ENCODE measurements at places on chromosomes 7 and 10.

- DNase-seq = no peak
Observed at GRCh38 chr7:66630531-66630930, 1.9 kb downstream of the KCTD7 start.

DNA sequence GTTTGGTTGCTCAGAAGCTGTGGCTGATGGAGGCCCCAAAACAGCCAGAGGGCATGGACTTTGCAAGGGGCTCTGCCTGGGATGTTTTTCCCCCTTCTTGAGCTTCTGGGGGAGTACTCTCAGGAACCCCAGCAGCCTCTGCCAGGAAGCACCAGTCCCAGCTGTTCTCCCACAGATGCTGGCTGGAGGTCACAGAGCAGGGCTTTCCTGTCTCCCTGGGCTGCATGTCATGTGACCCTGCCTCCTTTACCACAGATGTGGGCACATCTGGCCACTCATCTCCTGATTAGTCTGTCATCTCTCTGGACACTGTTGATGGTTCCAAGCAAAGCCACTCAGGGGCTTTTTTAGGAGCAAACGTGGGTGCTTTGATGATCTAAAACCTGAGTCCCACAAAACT is 136.7 kb downstream of the NEURL1 start:
- DNase-seq = no peak

DNA sequence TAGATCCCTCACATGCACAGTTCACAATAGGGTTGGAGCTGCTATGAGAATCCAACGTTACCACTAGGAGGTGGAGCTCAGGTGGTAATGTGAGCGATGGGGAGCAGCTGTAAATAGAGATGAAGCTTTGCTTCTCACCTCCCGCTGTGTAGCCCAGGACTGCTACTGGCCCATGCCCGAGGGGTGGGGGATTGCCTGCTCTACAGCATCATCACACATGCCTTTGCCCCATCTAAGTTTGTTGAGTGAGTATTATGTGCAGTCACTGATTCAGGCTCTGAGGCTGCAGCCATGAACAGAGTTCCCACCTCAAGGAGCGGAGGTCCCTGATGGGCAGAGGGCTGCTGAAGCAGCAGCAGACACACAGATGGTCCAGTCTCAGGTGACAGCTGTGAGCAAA is 94.1 kb downstream of the CHST15 start:
- DNase-seq = no peak

GRCh38 chr7:142859829-142860228 is 5.0 kb downstream of the EPHB6 start:
- no peak for DNase-seq

DNA sequence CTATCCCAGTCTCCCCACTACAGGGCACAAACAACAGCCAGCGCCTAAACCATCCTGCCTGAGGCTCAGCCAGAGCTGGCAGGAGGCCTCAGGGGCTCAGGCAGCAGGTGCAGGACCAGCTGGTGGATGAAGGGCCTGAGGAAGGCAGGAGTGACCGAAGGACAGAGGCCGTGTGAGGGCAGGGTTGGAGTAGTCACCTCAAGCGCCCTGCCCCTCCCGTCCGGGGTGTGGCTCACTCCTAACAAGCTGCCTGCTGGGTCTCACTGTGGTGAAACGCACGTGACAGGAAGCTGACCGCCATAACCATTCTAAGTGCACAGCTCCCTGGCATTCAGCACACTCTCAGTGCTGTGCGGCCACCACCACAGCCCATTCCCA is 281.1 kb downstream of the ELFN1 start:
- DNase-seq = no peak

GRCh38 chr10:42972946-42973345 is 103.9 kb upstream of the RET start:
- DNase-seq = no peak

DNA sequence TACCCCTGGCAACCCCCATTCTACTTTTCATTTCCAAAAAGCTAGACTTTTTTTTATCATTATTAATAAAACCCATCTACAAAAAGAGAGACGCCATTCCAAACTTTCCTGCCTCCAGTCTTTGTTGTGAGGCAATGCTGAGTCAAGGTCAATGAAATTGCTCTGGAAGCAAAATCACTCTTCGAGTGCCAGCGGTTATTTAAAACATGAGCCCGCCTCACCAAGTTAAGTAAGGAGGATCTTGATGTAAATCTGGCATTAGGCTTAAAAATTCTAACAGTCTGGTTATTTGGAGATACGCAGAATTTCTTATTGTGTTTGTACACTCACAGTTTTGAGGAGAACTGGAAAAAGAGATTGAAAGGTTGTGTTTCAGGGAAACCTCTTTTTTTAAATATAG is 1196.3 kb downstream of the TYW1 start:
- no peak for DNase-seq

DNA sequence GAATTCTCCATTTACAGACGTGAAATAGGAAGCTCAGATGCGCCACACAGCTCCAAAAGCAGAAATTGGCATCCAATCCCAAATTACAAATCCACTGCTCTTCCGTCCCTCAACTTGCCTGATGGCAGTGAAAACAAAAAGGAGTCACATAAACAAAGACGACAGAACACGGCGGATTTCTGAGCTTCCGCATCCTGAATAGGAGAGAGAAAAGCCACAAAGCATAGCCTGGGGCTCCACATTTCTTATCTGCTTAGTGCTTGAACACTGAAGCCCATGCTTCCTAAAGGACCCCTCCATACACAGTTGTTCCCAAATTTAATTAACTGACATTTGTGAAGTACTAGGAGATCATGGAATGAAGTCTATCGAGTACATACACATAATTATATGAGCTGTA is 32.6 kb downstream of the BEND7 start:
- DNase-seq = no peak

- DNase-seq = no peak
Observed at GRCh38 chr7:29860186-29860585, 53.9 kb downstream of the WIPF3 start.

DNA sequence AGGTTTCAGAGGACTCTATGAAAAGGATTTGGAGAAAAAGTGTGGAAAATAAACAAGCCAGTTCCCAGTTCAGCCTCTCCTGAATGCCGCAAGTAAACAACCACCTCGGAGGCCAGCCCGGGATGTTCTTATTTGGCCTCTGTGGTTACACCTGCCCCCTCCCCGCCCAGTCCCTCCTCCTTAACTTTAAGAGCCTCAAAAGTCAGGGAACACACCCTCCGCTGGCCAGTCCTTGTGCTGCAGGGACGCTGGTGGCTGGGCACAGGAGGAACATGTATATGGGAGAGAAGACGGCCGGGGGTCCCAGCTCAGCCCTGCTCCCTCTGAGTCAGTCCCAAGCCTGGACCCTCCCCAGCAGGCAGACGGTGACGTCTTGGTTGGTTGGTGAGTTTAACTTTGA is 6.1 kb downstream of the CHST3 start:
- no peak for DNase-seq

GRCh38 chr10:24958091-24958720 is 5.8 kb upstream of the PRTFDC1 start:
- no peak for DNase-seq

GRCh38 chr10:114697061-114697598 is 39.1 kb upstream of the ABLIM1 start:
- peak; percentile 53 for DNase-seq

DNA sequence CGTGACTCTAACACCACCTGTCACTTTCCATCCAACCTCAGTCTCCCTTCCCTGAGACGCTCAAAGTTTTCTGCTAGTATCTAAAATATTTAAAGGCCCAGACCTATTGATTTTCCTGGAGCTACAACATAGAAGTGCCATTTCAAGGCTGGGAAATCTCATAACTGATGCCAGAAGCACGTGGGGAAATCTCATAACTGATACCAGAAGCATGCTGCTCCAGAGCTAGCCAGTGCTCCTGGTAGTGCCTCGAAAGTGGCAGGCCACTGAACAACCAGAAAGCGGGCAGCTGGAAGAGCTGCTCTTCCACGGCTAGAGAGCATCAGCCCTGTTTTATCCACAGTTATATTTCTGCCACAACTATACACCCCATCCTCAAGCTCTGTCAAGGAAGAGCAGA is 72.5 kb downstream of the CAV1 start:
- DNase-seq = no peak

DNA sequence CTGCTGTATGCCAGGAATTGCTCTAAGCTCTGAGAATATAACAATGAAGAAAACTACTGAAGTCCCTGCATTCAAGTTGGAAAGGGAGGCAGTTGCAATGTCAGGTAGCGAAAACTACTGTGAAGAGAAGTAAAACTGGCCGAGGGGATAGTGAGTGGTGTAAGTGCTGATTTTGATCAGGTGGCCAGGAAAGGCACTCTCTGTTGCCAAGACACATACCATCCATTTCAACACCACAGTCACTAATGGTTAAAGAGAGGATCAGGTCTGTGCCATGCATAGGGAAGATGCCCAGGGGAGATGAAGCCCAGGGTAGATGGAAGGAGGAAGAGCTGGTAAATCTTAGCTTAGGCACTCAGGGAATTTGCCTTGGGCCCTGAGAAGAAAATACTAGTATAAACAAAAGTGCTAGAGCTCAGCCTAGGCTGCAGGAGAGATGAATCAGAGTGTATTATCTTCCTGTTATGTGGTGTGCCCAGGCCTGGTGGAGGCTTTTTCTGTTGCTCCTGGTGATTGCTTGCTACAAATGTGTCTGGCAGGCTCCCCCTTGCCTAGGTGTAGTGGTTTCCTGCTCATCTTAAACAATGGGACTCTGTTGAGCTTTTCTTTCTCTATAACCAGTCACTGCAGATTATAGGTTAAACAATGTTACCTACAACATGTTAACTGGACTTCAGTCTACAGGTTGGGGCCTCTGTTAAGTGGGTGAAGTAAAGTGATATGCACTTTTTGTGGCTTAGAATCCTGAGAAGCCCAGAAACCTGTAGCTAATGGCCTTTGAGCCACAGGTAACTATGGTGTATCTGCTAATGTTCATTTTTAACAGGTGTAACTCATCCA is 125.5 kb downstream of the LRRC4 start:
- DNase-seq = no peak

DNA sequence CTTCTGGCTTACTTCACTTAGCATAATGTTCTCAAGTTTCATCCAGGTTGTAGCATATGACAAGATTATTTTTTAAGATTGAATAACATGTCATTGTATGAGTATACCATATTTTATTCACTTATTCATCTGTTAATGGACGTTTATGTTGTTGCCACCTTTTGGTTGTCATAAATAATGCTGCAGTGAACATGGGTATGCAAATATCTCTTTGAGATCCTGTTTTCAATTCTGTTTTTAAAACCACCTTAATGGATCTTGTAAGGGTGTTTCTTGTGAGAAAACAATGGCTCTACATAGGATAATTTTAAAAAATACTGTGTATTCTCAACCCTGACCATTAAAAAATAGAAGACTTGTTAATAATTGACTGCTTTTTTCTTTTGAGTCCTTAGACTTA is 290.7 kb upstream of the TMEM229A start:
- no peak for DNase-seq

GRCh38 chr10:130885021-130885655 is 426.4 kb downstream of the TCERG1L start:
- no peak for DNase-seq

DNA sequence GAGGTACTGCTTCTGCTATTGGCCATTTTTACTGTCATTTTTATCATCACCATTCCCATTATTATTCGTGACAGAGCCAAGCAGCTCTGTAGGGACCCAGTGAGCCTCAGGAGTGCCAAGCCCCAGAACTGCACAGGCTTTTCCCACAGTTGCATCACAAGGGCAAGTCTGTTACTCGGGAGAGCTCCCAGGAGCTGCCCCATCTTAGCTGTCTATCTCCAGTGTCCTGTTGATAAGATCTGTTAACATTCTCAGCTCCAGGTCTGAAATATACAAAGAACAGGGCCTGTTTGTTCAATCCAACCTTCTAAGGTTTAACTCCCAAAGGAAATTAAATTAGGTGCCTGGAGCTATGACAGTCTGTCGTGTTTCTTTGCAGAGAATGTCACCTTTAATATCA is 20.2 kb upstream of the TRIM8 start:
- DNase-seq = no peak

- DNase-seq = no peak
Observed at GRCh38 chr7:29315122-29315891, 120.7 kb downstream of the CHN2 start.

DNA sequence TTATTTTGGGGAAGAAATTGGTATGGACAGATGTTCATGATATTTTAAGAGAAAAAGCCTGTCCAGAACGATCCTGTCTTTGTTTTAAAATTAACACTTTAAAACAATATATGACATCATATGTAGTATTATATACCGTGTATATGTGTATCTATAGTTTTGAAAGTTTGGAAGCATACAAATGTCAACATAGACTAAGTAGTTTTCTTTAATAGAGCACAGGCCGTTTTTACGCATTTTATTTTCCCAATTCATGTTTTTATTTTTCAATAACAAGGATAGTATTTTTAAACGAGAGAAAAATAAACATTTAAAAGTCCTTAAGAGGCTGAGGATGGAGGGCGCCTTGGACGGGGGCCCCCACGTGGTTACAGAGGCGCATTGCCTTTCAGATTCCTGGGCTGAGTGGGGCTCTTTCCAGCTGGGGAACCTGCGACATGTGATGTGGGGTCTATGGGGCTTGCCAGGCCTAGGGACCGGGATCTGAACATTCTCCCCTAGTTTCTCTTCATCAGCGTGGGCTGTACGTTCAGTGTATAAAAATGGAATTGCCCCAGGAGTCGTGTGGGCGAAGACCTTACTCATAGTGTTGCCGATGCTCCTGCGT is 127.8 kb upstream of the ZNF746 start:
- no peak for DNase-seq

DNA sequence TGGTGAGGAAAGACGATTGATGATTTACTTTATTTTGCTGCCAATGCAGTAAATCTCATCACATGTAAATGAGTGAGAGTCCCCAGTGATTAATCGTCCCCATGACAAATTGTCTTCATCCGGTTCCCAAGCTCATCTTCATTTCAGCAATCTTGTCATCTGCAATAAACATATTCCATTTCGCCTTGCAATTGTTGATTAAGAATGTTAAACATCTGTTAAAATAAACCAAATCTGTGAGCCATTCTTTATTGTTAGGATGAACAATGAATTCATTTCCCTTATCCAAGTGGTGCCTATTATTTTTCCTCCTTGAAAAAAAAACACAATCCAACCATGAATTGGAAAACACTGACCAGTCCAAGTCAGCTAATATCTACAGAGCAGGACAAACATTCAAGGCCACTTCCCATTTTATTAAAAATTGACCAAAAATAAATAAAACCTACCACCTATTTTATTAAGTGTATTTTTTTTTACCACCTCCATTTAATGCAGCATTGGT is 36.5 kb downstream of the NPS start:
- no peak for DNase-seq

- DNase-seq = peak; percentile 23
Observed at GRCh38 chr10:3126741-3127346, 45.7 kb downstream of the PITRM1 start.

GRCh38 chr10:74988832-74989561 is 122.5 kb upstream of the SAMD8 start:
- DNase-seq = no peak

DNA sequence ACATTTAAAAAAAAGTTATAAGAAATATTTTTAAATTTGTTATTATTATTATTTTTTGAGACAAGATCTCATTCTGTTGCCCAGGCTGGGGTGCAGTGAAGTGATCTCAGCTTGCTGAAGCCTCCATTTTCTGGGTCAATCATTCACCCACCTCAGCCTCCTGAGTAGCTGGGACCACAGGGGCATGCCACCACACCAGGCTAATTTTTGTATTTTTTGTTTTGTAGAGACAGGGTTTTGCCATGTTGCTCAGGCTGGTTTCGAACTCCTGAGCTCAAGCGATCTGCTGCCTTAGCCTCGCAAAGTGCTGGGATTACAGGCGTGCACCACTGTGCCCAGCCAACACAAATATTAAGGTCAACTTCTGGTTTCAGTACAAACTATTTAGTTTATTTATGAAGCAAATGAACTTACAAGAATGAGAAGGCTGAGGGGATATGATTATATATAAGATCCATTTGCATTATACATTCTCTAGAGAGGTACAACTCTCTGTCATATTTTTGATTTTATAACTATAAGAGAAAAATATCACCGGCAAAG is 45.9 kb upstream of the FAM133B start:
- no peak for DNase-seq
